ENCODE measurements at places on chromosomes 7 and 10.

DNA sequence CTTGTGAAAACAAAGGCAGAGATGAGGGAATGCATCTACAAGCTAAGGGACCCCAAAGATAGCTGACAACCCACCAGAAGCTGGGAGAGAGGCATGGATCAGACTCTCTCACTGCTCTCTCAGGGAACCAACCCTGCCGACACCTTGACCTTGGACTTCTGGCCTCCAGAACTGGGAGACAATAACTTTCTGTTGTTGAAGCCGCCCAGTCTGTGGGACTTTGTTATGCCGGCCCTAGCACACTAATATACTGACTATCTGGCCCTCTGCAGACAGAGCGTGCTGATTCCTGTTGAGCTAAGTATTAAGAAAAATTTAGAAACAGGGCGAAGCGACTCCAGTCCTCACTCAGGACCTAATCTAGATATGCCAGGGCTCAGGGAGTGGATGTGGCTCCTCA, 144.3 kb upstream of the TCF7L2 start:
- no peak for DNase-seq

DNA sequence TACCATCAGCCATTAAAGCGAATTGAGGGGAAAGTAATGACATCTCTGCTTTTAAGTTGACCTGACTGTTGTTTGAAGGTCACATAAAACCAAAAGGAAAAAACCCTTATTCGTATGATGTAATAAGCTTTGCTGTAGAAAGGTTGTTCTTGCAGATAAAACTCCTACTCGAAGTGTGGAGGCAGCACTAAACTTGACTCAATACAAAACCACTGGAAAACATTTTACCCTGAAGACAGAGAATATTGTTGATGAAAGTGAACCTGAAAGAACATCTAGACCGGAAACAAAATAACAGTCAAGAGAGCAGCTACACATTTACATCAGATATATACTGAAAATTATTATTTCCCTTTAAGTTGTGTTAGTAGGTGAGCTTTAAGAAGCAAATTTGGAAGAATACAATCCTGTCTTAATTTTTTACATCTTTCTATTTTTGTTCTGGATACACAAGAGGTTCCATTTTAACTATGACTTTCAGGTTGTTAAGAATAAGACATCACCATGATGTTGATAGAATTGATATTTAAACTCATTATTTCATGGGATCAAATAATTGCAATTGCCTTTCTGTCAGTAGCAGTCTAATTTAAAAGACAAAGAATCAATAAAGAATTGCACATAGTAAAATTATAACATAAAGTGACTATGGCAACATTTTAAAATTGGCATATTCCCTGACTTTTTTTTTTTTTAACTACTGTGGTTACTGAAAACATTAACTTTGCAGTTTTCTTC, 6.4 kb downstream of the ETV1 start:
- no peak for DNase-seq

GRCh38 chr10:90856261-90856660, 1.6 kb downstream of the HTR7 start:
- no peak for DNase-seq

- no peak for DNase-seq
Observed at GRCh38 chr10:127018298-127018650, 113.0 kb downstream of the DOCK1 start.

DNA sequence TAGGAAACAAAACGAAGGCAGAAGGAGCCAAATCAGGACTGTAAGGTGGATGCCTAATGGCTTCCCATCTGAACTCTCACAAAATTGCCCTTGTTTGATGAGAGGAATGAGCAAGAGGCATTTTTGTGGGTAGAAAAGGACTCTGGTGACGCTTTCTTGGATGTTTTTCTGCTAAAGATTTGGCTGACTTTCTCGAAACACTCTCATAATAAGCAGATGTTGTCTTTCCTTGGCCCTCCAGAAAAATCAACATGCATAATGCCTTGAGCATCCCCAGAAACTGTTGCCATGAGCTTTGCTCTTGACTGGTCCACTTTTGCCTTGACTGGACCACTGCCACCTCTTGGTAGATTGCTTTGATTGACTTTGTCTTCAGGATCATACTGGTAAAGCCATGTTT, 13.5 kb downstream of the PTPN12 start:
- no peak for DNase-seq

- peak; percentile 62 for DNase-seq
Observed at GRCh38 chr7:92835851-92836488, 403 bp downstream of the CDK6 start.

GRCh38 chr10:75208181-75208580, 2.4 kb upstream of the VDAC2 start:
- DNase-seq = no peak

GRCh38 chr10:130770018-130770630, 541.4 kb downstream of the TCERG1L start:
- no peak for DNase-seq

DNA sequence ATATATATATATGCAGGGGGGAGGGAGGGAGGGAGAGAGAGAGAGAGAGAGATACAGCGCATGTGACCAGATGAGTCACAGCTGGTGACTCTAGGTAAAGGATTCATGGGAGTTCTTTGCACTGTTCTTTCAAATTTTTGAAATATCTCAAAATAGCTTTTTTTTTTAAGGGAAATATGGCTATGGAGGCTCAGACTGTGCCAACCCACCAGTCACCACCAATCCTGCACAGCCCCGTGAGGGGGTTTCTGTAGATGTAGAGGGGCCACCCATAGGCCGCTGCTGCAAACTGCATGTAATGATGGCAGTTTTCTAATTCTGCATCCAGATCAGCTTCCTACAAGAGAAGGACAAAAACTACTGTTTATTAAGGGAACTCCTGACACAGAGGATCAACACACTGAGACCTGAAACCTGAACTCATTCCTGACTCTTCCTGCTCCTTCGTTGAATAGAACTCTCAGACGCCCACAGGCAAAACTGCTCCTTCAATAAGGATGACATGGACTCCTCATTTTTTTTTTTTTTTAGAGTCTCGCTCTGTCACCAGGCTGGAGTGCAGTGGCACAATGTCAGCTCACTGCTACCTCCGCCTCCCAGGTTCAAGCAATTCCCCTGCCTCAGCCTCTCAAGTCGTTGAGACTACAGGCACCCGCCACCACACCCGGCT, 17.3 kb downstream of the DAGLB start:
- DNase-seq = no peak

DNA sequence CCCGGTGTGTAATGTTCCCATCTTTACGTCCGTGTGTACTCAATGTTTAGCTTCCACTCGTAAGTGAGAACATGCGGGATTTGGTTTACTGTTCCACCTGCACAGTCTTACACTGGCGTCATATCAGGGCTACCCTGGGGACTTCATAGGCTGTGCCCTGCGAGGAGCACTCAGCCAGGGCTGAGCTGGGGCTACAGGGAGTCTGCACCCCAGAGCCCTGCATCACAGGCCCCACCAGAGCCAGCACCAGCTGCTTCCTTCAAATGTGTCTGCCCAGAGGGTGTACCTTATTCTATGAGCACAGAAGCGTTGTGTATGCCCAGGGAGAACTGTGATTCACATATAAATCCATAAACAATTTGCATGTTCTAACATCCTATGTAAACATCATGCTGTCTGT, 277.1 kb downstream of the TCERG1L start:
- DNase-seq = no peak

DNA sequence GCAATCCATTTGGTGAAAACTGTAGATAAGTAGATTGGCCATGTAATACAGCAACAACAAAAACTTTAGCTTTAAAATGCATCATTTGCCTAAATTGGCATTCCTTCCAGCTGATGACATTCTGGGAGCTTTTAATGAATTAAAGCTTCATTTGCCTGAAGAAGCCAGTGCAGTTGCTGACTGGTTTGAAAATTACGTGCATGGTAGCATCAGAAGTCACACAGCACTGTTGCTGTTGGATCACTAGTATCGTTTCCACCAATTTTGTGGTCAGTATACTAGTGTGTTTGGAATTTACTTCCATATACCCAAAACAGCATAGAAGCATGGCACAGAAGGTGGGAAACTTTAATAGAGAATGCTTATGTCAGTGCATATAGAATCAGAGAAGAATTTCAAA, 194.9 kb downstream of the ETV1 start:
- DNase-seq = no peak

- DNase-seq = peak; percentile 5
Observed at GRCh38 chr10:18400201-18400905, 251.0 kb downstream of the NSUN6 start.

DNA sequence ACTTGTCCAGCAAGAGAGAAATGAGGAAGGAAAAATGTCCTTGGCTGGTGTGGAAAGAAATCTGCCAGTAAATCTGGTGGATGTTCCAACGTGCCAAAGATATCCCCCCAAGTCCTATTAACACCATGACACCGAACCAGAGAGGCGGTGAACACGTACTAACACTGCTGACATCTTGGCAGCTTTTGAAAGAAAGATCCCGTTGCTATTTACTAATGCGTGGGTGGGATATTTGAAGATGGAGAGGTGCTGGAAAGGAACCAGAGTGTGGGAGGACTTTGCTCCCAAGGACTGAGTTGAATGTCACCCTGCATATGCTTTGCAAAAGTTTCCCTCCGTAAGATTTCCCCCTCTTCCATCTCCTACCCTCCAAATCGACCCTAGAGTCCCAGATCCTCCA, 7.9 kb downstream of the CCDC3 start:
- no peak for DNase-seq

DNA sequence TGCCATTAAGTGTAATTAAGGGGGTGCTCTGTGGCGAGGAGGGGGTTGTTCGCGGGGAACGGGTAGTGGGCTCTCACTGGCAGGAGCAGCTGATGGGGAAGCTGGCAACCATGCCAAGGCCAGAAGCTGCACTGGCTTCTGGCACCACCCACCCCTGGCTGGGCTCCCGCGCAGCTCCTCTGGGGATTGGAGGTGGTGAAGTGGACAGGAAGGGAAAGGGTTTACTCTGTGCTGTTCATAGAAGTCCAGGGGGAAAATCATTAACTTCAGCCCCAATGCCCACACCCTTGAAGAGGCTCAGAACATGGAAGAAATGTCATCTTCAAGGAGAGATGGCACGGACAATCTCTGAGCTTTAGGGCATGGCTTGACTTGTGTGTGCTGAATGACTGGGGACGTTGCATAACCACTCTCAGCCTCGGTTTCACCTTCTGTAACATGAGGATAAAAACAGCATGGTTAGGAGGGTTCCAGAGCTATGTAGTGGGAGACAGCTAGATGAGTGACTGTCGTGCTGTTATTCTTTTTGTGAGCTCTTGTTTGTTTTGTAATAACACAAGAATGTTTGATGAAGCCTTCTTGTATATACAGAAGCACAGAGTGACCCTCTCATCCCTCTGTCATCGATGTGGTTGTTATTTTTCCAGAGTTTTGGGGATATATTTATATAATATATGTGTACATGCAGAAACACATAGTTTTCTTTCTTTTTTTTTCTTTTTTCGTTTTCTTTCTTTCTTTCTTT, 29.9 kb downstream of the KAZALD1 start:
- no peak for DNase-seq

DNA sequence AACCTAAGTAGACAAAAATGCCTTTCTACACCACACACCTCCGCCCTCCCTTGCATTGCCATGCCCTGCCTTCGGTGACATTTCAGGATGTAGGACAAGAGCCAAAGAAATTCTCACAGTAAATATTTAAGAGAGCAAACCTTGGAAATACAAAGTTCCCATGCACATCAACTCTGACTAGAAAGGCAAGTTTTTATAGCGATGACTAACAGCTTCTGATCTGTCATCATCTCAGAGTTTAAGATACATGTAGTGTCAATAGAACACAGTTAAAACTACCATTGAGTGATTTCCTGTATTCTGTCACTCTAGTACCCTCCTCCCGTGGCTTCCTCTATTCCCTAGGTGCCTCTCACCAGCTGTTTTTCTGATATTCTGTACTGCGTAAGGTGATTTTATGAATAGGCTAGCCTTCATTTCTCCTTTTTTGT, 20.7 kb downstream of the SLC16A9 start:
- no peak for DNase-seq

DNA sequence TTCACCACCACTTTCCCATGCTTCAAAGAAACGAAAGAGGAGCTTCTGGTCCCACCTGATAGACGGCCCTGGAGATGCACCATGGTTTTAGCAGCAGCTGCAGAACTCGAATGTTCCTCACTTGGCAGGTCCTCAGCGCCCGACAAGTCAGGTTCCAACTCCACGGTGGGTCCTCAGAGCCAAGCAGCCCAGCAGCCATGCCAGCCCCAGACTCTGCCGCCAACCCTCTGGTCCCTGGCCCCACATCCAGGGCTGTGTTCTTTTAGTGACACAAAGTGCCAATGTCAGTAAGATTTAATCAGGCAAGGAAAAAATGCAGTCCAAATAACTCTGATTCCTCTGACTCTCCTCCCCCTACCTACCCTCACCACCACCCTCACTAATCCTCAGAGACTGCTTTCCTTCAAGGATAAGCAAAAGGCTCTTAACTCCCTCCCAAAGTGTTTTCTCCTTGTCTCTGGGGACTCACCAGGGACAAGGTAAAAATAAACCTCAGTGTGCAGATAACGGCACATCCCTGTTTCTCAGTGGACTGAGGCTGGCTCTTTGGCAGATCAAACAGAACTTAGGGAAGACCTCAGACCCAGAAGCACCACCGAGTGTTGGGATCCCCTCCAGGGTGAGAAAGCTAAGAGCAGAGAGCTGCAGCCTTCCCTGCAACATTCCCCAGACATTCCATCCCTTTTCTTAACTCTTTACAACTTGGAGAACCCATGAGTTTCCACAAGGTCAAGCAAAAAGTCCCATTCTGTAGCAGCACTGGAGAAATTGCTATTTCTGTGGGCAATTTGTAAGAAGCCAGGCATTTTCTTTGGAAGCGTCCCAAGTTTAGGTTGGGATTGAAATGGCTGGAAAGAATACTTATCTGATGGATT, 358.9 kb downstream of the FRMD4A start:
- DNase-seq = no peak

DNA sequence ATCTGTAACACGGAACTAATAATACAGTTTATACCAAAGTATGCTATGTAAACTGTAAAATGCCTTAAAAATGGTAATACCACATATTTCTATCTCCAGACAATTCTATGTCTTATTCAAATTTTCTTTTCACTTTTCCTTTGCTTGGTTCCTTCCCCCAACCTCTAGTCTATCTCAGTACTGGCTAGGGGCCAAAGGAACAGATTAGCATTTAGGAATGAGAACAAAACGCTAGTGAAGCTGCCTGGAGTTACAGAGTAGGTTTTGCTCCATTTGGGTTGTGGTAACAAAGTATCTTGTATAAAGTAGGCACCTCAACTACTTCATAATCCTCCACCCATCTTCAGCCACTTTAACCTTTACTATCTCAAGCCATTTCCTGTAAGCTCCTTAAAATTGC, 94.1 kb downstream of the HBP1 start:
- DNase-seq = no peak

DNA sequence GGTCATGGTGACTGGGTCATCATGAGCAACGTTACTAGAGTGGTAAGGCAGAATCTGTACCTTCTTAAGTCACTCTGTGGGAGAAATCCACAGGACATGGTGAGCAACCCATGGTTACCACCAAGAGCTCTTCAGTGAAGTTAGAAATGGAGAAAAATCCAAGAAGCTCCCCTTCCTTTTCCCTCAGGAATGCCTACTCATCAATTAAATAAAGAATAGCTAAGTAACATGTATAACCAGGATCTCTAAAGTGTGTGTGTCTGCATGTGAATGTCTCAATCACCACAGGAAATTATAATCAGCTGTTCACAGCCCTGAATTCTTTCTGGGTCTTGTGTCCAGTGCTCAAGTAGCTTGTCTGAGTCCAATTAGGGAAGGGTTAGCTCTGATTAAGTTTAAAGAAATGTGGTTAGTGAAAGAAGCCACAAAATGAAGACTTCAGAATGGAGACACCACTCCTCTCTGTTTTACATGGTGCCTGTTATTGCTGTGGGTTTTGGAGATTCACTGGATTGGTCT, 73.2 kb downstream of the SEM1 start:
- DNase-seq = no peak
